ENCODE measurements at places on chromosomes 3 and 15. TPM values are rescaled to one million over a fixed set of nuclear protein-coding genes. Genes with fewer than 3 reads are reported as not detected.

Gene ANKRD34C
- total RNA-seq: not detected

Gene TRAIP
- 23.2 TPM for total RNA-seq

GRCh38 chr3:171223396-171223795 is 196.9 kb upstream of the SLC2A2 start:
- no peaks in the 10 kb centered on the region for H3K27me3 ChIP-seq
- no peak overlapping the region for H3K27ac ChIP-seq
- DNase-seq: no peak
- H3K36me3 ChIP-seq: peaks cover 30% of the 10 kb centered on the region

- H3K27me3 ChIP-seq: no peaks in the 10 kb centered on the region
- no peak overlapping the region for H3K4me3 ChIP-seq
- H3K27ac ChIP-seq: no peak overlapping the region
- H3K36me3 ChIP-seq: no peaks in the 10 kb centered on the region
Observed at GRCh38 chr3:134956395-134956794, 161.3 kb downstream of the EPHB1 start.

Data from activated CD8-positive, alpha-beta T cell treated with anti-CD3 and anti-CD28 coated beads for 36 hours (primary cell).